SHP77 treated with DMSO at 0.1 percent for 48 hours (cell line): ENCODE measurements at places on chromosomes 1 and 21.
A peak's percentile ranks its signal among the peaks of the same experiment; 100 is the strongest.

- DNase-seq, result no peak
These were observed 4.6 kb upstream of the SLC6A9 start for GRCh38 chr1:44035726-44036408.

- no peak for DNase-seq
These were observed 119.8 kb downstream of the CYYR1 start for GRCh38 chr21:26453267-26453666.

- no peak for DNase-seq
These were observed 4.4 kb downstream of the COL16A1 start for GRCh38 chr1:31699341-31699891.

DNA sequence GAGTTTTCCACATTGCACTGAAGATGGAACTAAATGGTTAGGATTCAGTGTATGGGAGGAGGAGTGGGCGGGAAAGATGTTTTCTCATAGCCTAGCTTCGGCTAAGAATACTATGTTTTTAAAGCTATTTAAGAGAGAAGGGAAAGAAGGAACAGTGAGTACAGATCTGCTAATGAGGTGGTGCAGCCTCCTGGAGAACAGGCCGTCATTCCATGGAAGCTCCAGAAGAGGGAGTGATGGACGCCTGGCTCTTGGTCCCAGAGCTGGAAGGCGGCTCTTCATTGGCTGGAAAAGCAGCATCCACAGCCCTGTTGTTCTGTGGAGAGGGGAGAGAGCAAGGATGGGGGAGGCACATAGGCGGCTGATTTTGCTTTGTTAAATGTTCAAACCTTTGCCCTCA, 6.9 kb downstream of the CAMK1G start:
- DNase-seq, result no peak

GRCh38 chr1:171126504-171126903, 35.8 kb downstream of the FMO3 start:
- no peak for DNase-seq

GRCh38 chr1:44347280-44347679, 7.8 kb downstream of the ERI3 start:
- DNase-seq, result no peak

- DNase-seq, result no peak
These were observed 497 bp downstream of the FCRLB start for GRCh38 chr1:161721738-161722343.

DNA sequence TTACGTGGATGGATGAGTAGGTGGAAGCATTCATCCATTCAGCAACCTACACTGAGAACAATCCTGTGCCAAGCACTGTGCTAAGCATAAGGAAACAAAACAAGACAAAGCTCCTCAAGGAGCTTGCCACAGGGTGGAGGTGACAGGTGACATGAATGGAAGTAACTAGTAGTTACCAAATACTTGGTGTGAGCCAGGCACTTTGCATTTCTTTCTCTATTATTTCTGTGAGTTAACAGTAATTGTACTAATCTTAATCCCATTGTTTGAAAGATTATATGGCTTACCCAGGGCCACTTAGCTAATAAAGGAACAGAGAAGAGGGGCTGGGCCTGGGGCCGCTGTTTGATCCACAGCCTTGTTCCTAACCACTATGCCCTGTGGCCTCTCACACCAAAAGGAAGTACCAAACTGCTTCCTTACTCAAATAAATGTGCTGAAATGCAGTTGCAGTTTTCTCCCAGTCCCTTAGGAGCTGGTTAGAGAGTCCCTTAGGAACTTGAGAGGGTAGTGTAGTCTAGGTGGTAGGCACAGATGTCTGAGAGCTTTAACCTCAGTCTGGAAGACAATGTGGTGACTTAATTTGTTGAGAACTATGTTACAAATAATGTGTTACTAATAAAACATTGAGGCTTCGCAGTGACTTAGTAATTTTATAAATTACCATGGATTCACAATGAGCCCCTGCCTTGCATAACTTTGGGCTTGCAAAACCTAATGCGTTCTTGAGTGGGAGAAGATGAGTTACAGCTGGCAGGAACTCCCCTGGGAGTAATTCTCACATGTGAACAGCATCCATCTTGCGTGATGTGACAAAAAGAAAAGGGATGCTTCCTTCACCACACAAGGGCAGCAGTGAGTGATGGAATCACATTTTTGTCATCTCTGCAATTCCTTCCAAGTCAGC, 69.8 kb downstream of the MPZL1 start:
- no peak for DNase-seq

DNA sequence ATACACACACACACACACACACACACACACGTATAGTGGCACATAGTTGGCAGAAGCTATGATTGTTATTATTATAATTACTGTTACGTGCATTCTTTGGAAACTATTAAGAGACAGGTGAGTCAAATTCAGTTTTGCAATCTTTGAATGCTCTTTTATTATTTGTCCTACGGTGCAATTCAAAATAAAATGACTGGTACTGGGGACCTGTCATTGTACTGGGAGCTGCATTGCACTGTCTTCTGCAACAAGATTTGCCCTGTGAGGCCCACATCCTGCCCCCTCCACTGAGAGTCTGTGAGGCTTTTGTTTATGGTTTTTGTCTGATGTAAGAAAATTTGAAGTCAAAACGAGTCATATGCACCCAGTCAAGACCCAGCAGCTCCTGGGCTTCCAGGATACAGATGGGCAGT, 1.9 kb downstream of the LY9 start:
- DNase-seq, result no peak

- no peak for DNase-seq
These were observed 224.0 kb downstream of the KAZN start for GRCh38 chr1:14822493-14822892.

GRCh38 chr1:82597649-82598048, 796.9 kb downstream of the ADGRL2 start:
- DNase-seq, result no peak

GRCh38 chr1:43402089-43402865, 12.6 kb downstream of the SZT2 start:
- DNase-seq, result no peak

- DNase-seq, result no peak
These were observed 20.7 kb upstream of the STX12 start for GRCh38 chr1:27752360-27752759.

GRCh38 chr1:24528744-24529143, 26.1 kb downstream of the RCAN3 start:
- DNase-seq, result peak; percentile 79

DNA sequence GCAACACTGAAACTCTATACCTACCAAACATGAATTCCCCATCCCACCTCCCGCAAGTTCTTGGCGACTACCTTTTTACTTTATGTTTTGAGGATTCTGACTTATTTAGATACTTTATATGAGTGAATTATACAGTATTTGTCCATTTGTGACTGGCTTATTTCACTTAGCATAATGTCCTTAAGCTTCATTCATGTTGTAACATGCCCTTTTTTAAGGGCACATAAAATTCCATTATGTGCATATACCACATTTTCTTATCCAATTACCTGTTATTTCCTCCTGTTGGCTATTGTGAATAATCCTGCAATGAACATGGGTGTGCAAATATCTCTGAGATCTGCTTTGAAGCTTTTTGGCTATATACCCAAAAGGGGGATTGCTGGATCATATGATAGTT, 22.0 kb upstream of the CHIT1 start:
- no peak for DNase-seq

DNA sequence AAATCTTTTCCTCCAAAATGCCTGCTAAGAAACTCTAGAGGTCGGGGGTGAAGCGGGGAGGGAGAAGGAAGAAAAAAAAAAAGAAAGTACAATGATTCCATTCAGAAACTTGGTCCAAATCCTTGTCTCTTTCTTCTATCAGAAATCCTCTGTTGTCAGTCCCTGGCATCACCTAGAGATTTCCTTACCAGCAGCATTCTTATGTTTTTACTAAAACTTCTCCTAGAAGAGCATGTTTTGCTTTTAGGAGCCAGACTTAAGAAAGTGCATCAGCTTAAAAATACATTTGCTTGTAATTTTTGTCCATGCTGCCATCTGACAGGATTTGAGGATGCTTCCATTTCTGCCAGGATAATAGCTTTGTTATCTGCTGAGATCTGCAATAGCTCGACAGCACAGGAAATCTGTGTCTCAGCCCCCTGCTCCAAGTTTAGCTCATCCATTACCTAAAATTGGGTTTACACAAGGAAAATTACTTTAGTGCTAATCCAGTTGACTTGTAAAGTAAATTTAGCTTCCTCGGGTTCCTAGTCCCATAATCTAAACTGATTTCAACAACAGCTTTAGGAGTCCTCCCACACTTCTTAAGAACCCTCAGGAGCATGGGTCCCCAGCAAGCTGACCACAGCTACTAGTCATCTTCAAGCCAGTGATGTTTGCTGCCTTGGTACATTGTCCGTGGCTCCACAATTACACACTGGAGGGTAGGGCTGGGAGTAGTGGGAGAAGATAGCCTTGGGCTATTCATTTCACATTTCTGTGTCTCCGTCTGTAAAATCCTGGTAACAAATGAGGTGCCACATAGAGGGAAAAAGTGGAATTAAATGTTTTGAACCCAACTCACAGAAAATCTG, 92.3 kb upstream of the UBE2U start:
- no peak for DNase-seq

GRCh38 chr1:175511496-175511895, 231.9 kb downstream of the TNR start:
- no peak for DNase-seq

DNA sequence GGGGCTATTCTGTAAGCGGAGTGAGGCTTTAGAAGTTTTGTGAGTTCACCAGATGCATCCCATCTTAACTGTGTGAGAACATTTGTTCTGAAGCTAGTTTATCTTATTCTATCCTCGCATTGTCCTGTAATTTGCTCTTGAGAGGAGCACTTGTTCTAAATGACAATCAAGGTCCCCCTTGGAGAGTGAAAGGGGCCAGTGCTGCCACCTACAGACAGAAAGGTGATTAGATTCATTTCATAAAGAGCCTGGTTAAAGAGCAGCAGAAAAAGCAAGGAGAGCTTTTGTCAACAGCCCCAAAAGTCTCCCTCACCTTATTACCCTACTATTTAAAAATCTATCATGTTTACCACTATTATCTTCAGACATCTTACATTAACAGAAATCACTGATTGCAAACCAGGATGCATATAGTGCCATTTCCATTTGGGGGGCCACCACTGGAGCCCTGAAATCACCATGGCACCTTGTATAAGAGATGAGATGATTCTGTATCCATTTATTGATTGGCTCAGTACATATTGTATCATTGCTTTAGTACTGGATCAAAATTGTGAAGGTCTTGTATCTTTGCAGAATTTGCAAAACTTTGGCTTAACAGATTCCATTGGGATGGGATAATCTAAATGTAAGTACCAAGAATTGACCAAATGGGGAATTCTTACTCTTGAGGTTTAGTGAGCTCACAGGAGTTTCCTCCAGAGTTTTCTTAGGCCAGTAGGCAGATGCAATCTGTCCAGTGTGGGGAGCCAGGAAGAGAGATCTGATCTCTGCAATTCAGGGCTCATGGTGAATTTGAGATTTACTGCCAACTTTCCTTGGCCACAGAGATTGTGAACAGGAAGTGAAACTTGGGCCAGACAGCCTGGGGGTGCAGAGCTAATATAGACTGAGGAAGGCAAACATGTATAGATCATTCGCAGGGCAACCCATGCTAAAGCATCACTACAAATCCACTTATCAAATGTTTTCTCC, 64.3 kb upstream of the TRABD2B start:
- DNase-seq, result peak; percentile 8

GRCh38 chr1:118291661-118292060, 106.6 kb upstream of the SPAG17 start:
- DNase-seq, result no peak

DNA sequence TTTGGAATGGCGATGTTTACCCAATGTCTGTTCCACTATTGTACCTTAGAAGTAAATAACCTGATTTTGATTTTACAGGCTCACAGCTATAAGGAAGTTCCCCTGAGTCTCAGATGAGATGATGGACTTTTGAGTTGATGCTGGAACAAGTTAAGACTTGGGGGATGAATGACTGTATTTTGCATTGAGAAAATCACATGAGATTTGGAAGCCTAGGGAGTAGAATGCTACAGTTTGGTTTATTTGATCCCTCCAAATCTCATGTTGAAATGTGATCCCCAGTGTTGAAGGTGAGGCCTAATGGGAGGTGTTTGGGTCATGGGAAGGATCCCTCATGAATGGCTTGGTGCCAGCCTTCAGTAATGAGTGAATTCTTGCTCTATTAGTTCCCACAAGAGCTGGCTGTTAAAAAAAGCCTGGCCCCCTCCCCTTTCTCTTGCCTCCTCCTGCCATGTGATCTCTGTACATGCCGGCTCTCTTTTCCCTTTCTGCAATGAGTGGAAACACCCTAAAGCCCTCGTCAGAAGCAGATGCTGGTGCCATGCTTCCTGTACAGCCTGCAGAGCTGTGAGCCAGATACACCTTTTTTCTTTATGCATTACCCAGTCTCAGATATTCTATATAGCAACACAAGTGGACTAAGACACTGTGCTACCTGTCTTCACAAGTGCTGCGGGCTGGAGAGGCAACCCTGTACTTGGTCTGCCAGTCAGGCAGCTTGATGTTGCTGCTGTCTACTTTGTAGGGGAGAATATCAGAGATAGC, 77.0 kb upstream of the TLR5 start:
- no peak for DNase-seq

GRCh38 chr1:22228505-22228911, 85.6 kb upstream of the WNT4 start:
- DNase-seq, result no peak

GRCh38 chr1:5815211-5815610, 177.0 kb downstream of the NPHP4 start:
- DNase-seq, result no peak

GRCh38 chr21:26449161-26449560, 123.9 kb downstream of the CYYR1 start:
- no peak for DNase-seq

- no peak for DNase-seq
These were observed 4.5 kb downstream of the PAFAH2 start for GRCh38 chr1:25993197-25993951.
